ENCODE measurements at places on chromosomes 3 and 15. TPM values are rescaled to one million over a fixed set of nuclear protein-coding genes. Genes with fewer than 3 reads are reported as not detected.

DNA sequence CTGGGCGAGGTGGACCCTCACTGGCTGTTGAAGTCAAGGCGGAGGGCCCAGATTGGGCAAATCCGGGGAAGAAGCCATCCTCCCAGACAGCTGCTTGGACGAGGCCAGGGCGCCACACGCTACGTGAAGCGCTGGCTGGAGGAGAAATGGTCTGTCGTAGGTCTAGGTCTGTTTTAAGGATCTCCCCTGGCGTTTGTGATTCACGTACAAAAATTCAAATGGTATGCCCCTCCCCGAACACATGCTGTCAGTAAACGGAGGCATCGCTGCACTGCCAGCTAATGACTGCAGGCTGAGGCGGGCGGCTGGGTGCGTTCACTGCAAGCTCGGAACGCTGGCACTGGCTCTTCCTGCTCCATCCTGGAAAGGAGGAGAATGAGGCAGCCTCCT is 69.9 kb downstream of the EPHB3 start:
- H3K27me3 ChIP-seq, result no peaks in the 10 kb centered on the region
- H3K4me3 ChIP-seq, result no peak overlapping the region
- no peak overlapping the region for H3K27ac ChIP-seq
- peaks cover 3% of the 10 kb centered on the region for H3K4me1 ChIP-seq

DNA sequence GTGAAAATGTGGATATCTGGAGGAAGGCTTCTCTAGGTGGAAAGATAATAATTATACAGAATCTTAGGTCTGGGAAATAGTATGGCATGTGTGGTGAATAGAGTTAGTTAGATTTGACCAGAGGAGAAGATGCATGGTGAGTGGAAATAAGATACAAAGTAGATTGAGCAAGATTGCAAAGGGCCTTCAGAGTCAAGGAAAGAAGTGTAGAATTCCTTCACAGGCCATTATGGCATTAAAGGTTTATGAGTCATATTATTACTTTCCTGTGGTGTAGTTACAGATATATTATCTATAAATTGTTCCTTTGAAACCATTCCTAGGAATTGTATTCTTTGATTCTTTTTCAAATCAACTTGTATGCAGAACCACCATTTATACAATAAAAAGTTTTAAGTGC is 660.3 kb downstream of the SI start:
- H3K4me1 ChIP-seq, result no peaks in the 10 kb centered on the region
- no peak overlapping the region for H3K27ac ChIP-seq
- no peaks in the 10 kb centered on the region for H3K36me3 ChIP-seq
- DNase-seq, result no peak

GRCh38 chr3:172716476-172716875 is 5.6 kb upstream of the NCEH1 start:
- no peaks in the 10 kb centered on the region for H3K36me3 ChIP-seq
- DNase-seq, result no peak
- no peak overlapping the region for H3K27ac ChIP-seq
- H3K4me1 ChIP-seq, result peaks cover under 1% of the 10 kb centered on the region
- no peak overlapping the region for H3K4me3 ChIP-seq
- no peaks in the 10 kb centered on the region for H3K27me3 ChIP-seq

DNA sequence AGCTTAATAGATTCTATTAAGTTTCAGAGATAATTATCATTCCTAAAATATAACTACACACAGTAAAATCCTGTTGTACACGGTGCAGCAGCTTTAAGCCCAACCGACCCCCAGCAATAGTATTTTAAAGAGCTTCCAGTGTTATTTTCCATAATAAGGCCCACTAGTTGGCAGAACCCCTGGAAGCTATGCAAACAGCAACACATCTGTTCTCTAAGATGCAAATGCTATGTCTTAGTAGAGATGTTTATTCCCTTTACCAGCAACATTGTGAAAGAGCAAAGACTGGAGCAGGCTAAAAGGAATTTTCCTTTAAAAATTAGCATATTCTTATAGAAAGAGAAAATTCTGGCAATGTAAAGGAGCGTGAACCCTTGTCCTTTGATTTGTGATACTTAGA is 819.7 kb upstream of the ALCAM start:
- no peak for DNase-seq
- H3K4me1 ChIP-seq, result no peaks in the 10 kb centered on the region
- no peak overlapping the region for H3K4me3 ChIP-seq
- H3K27me3 ChIP-seq, result no peaks in the 10 kb centered on the region
- no peaks in the 10 kb centered on the region for H3K36me3 ChIP-seq

The GOLGA8S gene
- polyA plus RNA-seq, result not detected

- no peak overlapping the region for H3K27ac ChIP-seq
- no peak for DNase-seq
- H3K36me3 ChIP-seq, result no peaks in the 10 kb centered on the region
- H3K27me3 ChIP-seq, result no peaks in the 10 kb centered on the region
Measured at GRCh38 chr3:168671091-168671490, 575.4 kb upstream of the GOLIM4 start.

DNA sequence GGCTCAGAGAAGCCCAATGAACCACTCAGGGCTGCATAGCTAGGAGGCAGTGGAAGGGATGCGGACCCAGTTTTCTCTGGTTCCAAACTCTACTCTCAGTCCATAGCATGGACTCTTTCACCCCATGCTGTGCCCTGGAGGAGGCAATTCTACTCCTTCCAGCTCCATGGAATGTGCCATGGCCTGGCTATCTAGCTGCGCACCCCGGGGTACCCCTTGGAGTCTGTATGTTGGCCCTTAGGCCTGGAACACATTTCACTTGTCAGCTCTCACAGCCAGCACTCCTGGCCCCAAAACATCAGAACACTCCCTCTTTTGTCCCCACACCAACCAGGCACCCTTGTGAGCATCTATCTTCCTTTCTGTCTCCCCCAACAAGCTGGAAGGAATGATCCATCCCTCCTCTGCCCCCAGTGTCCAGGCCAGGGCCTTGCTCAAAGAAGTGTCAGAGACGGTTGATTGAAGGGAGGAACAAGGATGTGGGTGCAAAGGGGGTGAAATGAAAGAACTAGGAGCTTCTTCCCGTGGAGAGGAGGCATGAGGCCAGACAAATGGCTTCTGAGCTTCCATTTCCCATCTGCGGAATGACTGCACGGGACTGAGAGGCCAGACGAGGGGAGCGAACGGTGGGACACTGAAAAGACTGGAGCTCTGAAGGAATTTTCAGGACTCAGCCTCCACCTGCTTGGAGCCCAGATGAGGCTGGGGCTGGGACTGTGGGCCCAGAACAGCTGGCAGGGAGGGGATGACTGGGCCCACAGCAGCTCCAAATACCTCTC is 2.8 kb downstream of the PRSS50 start:
- H3K27ac ChIP-seq, result no peak overlapping the region
- no peaks in the 10 kb centered on the region for H3K27me3 ChIP-seq
- no peak for DNase-seq
- no peak overlapping the region for H3K4me3 ChIP-seq
- no peaks in the 10 kb centered on the region for H3K4me1 ChIP-seq

The GPR149 gene
- polyA plus RNA-seq, result not detected

The IQCB1 gene
- 21.3 TPM for polyA plus RNA-seq

GRCh38 chr3:188749830-188750229 is 421.9 kb upstream of the TPRG1 start:
- no peak overlapping the region for H3K27ac ChIP-seq
- H3K36me3 ChIP-seq, result no peaks in the 10 kb centered on the region
- H3K27me3 ChIP-seq, result no peaks in the 10 kb centered on the region
- no peak for DNase-seq
- H3K4me1 ChIP-seq, result no peaks in the 10 kb centered on the region
- no peak overlapping the region for H3K4me3 ChIP-seq

GRCh38 chr15:98599909-98600691 is 48.2 kb upstream of the IGF1R start:
- no peak overlapping the region for H3K27ac ChIP-seq
- H3K4me1 ChIP-seq, result peaks cover 9% of the 10 kb centered on the region
- peak overlapping the region; percentile 29 for H3K4me3 ChIP-seq

DNA sequence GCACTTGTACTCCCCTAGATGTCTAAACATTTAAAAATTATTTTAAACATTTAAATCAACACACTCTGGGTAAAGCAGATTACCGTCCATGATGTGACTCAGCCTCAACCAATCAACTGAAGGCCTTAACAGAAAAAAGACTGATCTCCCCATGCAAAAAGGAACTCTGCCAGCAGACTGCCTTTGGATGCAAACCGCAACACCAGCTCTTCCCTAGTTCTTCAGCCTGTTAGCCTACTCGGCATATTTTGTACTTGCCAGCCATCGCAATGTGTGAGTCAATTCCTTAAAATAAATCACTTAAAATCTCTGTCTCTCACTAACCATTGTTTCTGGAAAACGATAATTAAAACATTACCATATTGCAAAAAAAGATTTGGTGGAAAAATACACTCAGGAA is 375.9 kb downstream of the RSL24D1 start:
- H3K4me1 ChIP-seq, result no peaks in the 10 kb centered on the region
- H3K27ac ChIP-seq, result no peak overlapping the region
- DNase-seq, result no peak
- no peaks in the 10 kb centered on the region for H3K36me3 ChIP-seq

The GOLGA8T gene
- polyA plus RNA-seq, result not detected

The PIERCE2 gene
- not detected for polyA plus RNA-seq

DNA sequence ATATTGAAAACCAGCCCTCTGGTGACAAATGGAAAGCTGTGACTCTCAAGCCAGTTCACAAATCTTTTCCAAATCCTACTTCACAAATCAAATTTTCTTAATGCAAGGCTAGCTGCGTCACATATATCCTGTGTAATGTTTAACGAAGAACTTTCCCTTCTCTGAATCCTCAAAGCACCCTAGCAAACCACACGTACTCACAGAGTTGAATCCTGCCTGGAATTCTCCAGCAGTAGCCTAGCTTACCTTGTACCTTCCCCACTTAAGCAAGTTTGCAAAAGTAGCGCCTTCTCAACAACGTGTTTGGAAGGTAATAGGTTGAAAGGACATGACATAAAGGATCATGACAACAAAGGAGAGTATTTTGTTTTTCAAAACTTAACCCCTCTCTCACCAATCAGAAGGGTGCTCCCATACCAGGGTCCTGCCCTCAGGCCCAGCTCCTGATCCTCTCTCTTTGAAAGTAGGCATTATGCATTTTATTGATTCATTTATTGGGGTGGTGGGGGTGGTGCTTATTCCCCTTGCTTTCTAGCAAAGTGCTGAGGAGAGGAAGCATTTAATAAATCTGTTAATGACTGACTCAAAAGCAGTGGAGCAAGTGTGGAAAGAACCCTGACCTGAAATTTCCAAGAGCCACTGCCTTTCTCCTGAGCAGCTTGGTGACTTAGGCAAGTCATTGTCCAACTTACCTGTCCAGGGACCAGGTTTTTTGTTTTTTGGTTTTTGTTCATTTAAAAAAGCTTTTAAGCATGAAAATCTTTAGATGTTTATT is 531.6 kb downstream of the MECOM start:
- no peaks in the 10 kb centered on the region for H3K27me3 ChIP-seq
- no peaks in the 10 kb centered on the region for H3K36me3 ChIP-seq
- DNase-seq, result no peak
- no peak overlapping the region for H3K4me3 ChIP-seq

The TMEM207 gene
- polyA plus RNA-seq, result not detected

- H3K4me3 ChIP-seq, result no peak overlapping the region
- H3K27me3 ChIP-seq, result no peaks in the 10 kb centered on the region
- DNase-seq, result no peak
- H3K27ac ChIP-seq, result no peak overlapping the region
Measured at GRCh38 chr3:82012775-82013174, 251.3 kb upstream of the GBE1 start.

DNA sequence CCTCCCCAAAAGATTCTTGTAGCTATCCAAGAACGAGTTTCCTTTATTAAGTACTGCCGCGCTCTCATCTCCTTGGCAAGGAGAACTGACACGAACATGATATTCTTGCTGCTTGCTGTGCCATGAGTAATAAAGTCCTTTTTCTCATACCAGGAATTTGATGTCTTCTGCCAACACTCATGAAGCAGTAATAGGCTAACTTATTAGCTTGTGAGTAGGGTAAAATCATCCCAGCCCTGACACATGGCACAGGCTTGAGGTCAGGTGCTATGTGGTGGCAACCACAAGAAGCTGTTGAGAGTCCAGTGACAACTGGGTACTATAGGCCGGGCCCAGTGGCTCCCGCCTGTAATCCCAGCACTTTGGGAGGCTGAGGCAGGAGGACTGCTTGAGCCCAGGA is 22.7 kb upstream of the UBXN7 start:
- no peak overlapping the region for H3K4me3 ChIP-seq
- DNase-seq, result no peak
- H3K27me3 ChIP-seq, result no peaks in the 10 kb centered on the region
- H3K4me1 ChIP-seq, result no peaks in the 10 kb centered on the region

- H3K27me3 ChIP-seq, result no peaks in the 10 kb centered on the region
- H3K4me3 ChIP-seq, result no peak overlapping the region
- DNase-seq, result peak; percentile 51
- H3K4me1 ChIP-seq, result peaks cover 13% of the 10 kb centered on the region
- H3K36me3 ChIP-seq, result no peaks in the 10 kb centered on the region
Measured at GRCh38 chr15:98160236-98160635, 199.7 kb downstream of the ARRDC4 start.

GRCh38 chr15:42547918-42548248 is 710 bp downstream of the LRRC57 start:
- H3K4me3 ChIP-seq, result peak overlapping the region; percentile 100
- H3K27ac ChIP-seq, result peak overlapping the region; percentile 99
- no peak for DNase-seq
- H3K4me1 ChIP-seq, result peaks cover 33% of the 10 kb centered on the region
- peaks cover 6% of the 10 kb centered on the region for H3K36me3 ChIP-seq

DNA sequence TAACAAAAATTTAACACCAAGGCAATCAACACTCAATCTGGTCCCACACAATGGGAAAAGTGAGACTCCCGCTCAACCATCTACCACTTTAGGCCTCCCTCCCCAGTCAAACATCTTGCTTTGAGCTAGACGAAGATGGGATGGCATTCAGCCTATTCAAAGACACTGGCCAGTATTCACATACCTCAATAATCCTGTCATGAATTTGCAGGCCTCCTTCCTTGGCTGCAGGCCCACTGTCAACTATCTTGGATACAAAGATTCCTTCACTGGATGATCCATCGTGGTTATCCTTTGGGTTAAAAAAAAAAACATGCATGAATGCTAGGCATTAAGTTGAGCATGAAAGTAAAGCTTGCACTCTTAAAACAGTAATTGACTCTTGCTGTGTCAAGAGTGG is 22.6 kb downstream of the PDZRN3 start:
- H3K27me3 ChIP-seq, result no peaks in the 10 kb centered on the region
- no peak overlapping the region for H3K27ac ChIP-seq
- no peak overlapping the region for H3K4me3 ChIP-seq

GRCh38 chr3:196287090-196287439 is 461 bp downstream of the PCYT1A start:
- H3K4me3 ChIP-seq, result peak overlapping the region; percentile 96
- no peaks in the 10 kb centered on the region for H3K27me3 ChIP-seq
- no peak for DNase-seq
- H3K4me1 ChIP-seq, result peaks cover 12% of the 10 kb centered on the region
- peak overlapping the region; percentile 95 for H3K27ac ChIP-seq
- no peaks in the 10 kb centered on the region for H3K36me3 ChIP-seq

The TRPC1 gene
- polyA plus RNA-seq, result 0.72 TPM

- DNase-seq, result no peak
- H3K36me3 ChIP-seq, result no peaks in the 10 kb centered on the region
- H3K4me1 ChIP-seq, result no peaks in the 10 kb centered on the region
- no peak overlapping the region for H3K4me3 ChIP-seq
- H3K27me3 ChIP-seq, result no peaks in the 10 kb centered on the region
- H3K27ac ChIP-seq, result no peak overlapping the region
Measured at GRCh38 chr3:146050691-146051090, 110.3 kb downstream of the PLOD2 start.

All from CD8-positive, alpha-beta memory T cell (primary cell).